ENCODE measurements at places on chromosomes 6 and 20.

GRCh38 chr6:21908161-21908848 lies 314.8 kb downstream of the SOX4 start:
- DNase-seq: no peak

DNA sequence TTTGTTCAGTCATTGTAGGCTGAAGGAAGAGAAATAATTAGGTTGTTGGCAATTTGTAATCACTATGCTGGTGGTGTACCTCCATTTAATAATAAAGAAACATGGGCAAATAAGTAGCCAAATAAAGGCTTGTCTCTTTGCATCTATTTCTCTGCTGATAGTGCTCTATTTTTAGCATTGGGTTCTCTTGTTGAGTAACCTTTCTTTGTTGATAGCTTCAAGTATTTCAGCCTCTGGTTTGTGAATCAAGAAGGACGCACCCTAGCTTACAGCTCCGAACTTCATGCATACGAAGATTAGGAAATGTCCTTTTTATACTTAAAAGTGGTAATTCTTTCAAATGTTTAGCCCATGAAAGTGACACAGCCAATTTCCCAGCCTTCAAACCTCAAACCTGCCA lies 2.6 kb downstream of the PPP1R14C start:
- no peak for DNase-seq

- DNase-seq: no peak
Observed at GRCh38 chr6:100464162-100464851, 414 bp downstream of the SIM1 start.

DNA sequence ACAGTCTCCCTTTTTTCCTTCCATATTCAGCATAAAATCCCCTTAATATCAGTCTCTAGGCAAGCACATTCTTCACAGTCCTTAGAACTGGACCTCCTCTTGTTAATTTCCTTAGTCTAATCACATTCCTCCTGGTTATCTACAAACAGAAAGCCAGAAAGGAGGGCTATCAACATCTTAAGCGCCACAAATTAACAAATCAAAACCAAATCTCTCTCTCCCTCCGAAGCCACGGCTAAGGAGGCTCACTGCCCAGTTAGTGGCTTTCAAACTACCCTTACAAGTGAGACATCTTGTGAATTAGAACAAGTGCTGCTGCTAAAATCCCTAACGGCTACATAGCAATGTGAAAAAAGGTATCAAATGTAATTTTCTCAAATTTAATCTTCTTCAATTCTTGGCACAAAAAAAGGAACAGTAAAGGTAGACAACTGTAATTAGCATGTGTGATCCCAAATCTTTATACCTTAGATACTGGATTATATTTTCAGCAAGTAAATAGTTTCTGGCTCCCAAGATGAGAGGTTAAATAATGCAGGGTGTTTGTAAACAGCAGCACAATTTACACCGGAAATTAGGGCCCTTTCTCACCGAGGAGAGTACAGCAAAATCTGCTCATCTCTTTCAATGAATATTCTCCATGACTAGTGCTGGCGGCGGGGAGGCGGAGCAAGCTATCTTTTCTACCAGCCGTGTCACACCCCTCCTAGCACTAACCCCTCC lies 1.4 kb upstream of the TRIM39 start:
- DNase-seq: no peak

DNA sequence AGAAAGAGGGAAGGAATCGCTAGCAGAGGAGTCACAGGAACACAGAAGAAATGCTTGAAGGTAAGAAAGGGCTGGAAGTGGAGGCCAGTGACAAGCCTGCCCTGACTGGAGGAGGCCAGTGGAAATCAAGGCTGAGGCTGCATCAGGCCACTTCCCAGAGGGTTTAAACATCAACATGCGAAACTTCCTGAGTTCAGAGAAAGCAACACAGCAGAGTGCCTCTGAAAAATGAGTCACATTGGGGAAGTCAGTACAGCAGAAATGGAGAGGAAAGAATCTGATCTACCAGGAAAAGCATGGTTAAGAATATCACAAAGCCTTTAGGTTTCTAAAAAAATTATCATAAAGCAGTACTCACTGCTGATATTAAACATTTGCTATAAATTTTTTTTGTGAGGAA lies 23.3 kb downstream of the NAPB start:
- no peak for DNase-seq

DNA sequence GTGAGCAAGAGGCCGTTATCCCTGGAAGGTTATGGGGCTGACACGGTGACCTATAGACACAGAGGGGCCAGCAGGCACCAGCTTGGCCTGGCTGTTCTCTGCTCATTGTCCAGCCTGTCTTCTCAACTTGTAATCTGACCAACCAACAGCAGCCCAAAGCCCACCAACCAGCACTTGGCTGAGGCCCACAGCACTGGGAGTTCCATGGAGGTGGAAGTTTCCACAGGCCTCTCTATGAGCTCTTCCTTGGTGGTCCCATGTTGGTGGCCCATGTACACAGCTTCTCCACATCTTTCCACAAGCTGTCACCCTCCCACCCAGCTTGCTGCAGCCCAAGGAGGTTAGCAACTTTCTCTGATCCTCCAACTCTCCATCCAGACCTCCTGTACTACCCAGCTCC lies 56.2 kb upstream of the KLHL31 start:
- no peak for DNase-seq
